ENCODE measurements at places on chromosomes 11 and 22. TPM values are rescaled to one million over a fixed set of nuclear protein-coding genes. Genes with fewer than 3 reads are reported as not detected.
A peak's percentile ranks its signal among the peaks of the same experiment; 100 is the strongest.

DNA sequence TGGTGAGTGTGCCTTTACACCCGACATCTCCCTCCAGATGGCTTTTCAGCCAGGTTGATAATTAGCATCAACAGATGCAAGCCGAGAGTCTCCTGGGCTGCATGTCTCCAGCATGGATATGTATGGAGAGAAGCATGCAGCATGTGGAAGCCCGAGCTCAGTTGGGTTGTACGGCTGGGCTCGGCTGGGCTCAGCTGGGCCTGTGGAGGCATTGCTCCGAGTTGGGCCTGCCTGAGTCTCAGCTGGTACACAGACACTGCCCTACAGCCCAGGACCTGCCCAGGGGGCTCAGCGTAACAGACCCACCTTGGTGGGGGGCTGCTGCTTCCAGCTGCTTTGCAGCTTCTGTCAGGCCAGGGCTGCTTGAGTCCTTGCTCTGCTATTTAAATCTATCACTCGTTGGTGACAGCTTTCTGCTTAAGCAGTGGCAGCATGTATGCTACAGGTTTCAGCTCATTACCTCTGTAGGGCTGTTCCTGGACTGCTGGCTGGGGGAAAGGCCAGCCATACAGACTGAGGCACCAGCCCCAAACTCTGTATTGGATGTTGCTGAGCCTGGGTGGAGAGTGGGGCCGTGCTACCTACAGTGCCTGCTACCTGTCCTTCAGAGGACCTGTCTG lies 115.5 kb downstream of the TEAD1 start:
- H3K36me3 ChIP-seq, result no peaks in the 10 kb centered on the region
- H3K4me3 ChIP-seq, result no peak overlapping the region
- no peak for DNase-seq
- peaks cover 52% of the 10 kb centered on the region for H3K4me1 ChIP-seq
- H3K27me3 ChIP-seq, result no peaks in the 10 kb centered on the region
- H3K27ac ChIP-seq, result no peak overlapping the region

Gene GRIK4
- total RNA-seq, result not detected

Gene OR52J3
- not detected for total RNA-seq

GRCh38 chr11:128318856-128319474 lies 268.4 kb downstream of the ETS1 start:
- H3K27ac ChIP-seq, result no peak overlapping the region
- H3K27me3 ChIP-seq, result no peaks in the 10 kb centered on the region
- no peak overlapping the region for H3K4me3 ChIP-seq
- no peaks in the 10 kb centered on the region for H3K36me3 ChIP-seq
- no peak for DNase-seq

Gene TRIM49
- not detected for total RNA-seq

GRCh38 chr11:112810951-112811350 lies 150.3 kb upstream of the NCAM1 start:
- no peak overlapping the region for H3K27ac ChIP-seq
- H3K27me3 ChIP-seq, result no peaks in the 10 kb centered on the region
- H3K4me3 ChIP-seq, result no peak overlapping the region
- no peaks in the 10 kb centered on the region for H3K4me1 ChIP-seq
- no peaks in the 10 kb centered on the region for H3K36me3 ChIP-seq

DNA sequence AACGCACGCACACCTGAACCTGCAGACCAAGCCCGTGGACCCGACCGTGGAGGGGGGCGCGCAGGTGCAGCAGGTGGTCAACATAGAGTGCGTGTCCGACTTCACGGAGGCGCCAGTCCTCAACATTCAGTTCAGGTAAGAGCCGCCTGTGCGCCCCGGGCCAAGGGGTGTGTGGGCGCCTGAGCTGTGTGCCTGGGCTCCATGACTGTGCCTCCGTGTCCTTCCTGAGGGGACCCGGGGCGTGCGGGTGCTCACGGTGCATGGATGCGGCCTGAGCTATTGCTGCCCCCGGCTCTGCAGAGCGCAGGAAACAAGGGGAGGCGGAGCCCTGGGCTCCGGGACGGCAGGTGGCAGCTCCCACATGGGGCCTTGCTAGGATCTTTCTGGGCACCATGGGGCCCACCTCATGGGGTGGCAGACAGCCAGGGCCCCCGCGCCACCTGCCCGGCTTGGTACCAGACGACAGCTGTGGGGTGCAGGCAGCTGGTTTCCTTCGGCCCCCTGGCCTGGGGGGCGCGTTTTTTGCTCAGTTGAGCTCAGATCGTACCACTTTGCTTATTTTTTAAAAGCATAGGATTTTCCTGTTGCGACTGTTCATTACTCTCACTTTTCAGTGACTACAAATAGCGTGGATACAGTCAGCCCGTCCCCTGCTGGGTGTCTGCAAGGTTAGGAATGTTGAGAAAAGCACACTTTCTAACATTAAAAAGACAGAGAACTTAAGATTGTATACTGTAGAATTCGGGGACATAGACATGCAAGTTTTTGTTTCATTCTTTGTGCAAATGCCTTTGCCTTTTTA lies 28.3 kb downstream of the MUC6 start:
- no peaks in the 10 kb centered on the region for H3K27me3 ChIP-seq
- H3K4me3 ChIP-seq, result no peak overlapping the region
- no peak overlapping the region for H3K27ac ChIP-seq
- no peaks in the 10 kb centered on the region for H3K36me3 ChIP-seq
- H3K4me1 ChIP-seq, result no peaks in the 10 kb centered on the region

Gene FAM111B
- 4.5 TPM for total RNA-seq

DNA sequence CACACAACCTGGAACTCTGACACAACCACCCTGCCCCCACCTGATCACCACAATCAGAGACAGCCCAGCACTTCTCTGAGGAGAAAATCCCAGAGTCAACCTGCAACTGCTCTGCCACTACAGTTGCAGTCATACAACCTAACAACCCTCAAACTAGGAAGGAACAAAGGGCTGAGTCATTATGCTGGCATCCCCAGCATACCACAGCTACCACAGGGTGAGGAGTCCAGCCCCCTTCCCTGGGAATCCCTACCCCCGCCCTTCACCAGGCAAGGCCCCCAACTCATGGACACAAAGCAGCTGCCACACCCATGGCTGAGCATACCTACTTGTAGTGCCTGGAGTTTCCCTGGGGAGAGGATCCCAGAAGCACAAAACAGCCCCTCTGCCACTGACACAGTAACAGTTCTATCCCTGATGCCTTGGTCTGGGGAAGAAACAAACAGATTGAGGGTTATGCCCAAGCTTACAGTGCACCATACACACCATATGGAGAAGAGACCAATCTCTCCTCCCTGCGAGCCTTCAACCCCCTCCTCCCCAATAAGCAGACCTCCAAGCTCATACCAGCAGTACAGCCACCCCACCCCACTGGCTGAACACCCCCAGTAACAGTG lies 68.5 kb upstream of the C11orf58 start:
- H3K27ac ChIP-seq, result no peak overlapping the region
- no peak overlapping the region for H3K4me3 ChIP-seq
- no peaks in the 10 kb centered on the region for H3K4me1 ChIP-seq
- no peaks in the 10 kb centered on the region for H3K36me3 ChIP-seq
- H3K27me3 ChIP-seq, result no peaks in the 10 kb centered on the region

DNA sequence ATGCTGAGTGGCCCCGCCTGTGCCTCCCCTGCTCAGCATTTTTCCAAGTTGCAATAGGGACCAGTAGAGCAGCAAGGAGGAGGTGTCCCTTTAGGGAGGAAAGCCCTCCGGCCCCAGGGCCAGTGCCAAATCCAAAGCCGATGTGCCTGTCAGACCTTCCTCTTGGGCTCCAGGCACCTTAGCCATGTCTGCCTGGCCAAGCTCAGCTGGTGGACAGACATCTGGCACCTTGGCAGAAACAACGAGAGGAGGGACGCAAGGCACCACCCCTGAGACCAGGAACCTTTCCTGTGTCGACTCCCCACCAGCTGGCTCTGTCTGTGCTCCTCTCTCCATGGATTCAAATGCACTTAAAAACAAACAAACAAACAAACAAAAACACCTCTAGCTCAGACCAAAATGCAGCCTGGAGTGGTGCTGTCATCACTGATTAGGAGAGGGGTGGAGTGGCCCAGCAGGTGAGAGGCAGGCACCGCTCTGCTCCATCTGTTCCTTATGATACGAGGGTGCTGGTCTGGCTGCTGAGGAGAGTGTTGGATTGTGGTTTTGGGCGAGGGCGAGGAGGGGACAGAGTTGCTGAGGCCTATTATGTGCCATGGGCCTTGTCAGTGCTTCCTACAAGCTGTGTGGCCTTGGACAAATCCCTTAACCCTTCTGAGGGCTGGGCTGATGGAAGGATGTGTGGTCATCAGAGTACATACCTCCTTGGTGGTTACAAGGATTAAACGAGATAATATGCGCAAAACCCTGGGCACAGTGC lies 46.2 kb downstream of the TP53I11 start:
- DNase-seq, result no peak
- H3K27ac ChIP-seq, result no peak overlapping the region
- peaks cover 15% of the 10 kb centered on the region for H3K27me3 ChIP-seq
- H3K36me3 ChIP-seq, result no peaks in the 10 kb centered on the region

DNA sequence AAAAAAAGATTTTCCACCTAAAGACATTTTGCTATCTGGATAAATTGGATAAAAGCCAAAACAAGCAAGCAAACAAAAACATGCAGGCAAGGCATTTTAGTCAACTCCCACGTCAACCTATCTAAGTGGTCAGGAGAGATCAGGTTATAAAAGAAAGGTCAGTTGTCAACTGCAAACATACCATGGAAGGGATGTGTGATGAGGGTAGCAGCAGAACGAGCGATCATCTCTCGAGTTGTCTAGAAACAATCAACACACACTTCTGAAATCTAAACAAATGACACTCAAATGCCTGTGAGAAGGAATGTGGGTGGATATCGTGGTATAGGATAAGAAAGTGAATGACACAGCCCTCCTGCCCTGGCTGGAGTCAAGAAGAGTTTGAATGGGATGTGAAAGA lies 10.9 kb downstream of the MTCH2 start:
- no peak for DNase-seq
- no peaks in the 10 kb centered on the region for H3K4me1 ChIP-seq
- H3K4me3 ChIP-seq, result no peak overlapping the region
- no peak overlapping the region for H3K27ac ChIP-seq
- H3K27me3 ChIP-seq, result no peaks in the 10 kb centered on the region
- H3K36me3 ChIP-seq, result peaks cover 58% of the 10 kb centered on the region

DNA sequence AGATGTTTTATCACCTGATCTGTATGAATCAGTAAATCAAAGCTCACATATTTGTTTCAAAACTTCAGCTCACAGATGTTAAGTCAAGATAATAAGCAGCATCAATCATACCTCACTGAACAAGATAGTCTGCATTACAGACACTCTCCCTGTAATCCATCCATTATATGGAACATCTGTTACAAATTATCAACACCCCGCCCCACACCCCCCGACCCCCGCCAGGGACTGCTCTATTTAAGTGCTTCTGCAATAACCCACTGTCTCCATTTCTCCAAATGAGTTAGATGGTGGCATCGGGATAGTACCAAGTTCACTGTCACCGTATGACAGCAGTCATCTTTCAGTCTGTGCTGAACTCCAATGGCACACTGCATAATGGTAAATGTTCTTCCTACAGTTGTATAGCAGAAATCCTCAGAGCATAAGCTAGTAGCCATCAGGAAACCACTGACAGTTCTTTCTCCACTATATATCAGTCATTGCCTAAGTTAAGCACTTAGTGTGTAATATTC lies 447.0 kb upstream of the ARHGAP42 start:
- DNase-seq, result no peak
- no peak overlapping the region for H3K27ac ChIP-seq
- no peaks in the 10 kb centered on the region for H3K36me3 ChIP-seq
- H3K4me3 ChIP-seq, result no peak overlapping the region
- H3K27me3 ChIP-seq, result no peaks in the 10 kb centered on the region
- no peaks in the 10 kb centered on the region for H3K4me1 ChIP-seq

DNA sequence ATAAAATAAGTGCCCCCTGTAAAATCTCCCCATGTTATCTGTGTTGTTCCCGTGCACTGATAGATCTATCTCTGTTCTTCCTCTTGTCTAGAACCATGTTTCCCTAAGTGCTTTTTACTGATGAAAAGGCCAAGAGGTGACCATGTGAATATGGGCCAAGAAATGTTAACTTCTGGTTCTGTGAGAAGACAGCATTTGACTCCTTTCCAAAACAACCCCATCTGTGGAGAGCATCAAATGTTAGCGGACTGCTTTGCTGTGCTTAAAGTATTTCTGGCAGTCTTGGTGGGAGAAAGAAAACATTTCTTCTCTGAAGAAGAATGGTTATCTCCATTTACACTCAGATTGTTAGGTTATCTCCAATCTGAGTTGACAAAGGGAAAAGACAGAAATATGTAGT lies 58.6 kb upstream of the GUCY1A2 start:
- DNase-seq, result no peak
- no peaks in the 10 kb centered on the region for H3K36me3 ChIP-seq
- 0 out of 2 replicates have a peak, but pooled peaks cover 5% of the 10 kb centered on the region for H3K27me3 ChIP-seq
- no peak overlapping the region for H3K4me3 ChIP-seq
- no peaks in the 10 kb centered on the region for H3K4me1 ChIP-seq

DNA sequence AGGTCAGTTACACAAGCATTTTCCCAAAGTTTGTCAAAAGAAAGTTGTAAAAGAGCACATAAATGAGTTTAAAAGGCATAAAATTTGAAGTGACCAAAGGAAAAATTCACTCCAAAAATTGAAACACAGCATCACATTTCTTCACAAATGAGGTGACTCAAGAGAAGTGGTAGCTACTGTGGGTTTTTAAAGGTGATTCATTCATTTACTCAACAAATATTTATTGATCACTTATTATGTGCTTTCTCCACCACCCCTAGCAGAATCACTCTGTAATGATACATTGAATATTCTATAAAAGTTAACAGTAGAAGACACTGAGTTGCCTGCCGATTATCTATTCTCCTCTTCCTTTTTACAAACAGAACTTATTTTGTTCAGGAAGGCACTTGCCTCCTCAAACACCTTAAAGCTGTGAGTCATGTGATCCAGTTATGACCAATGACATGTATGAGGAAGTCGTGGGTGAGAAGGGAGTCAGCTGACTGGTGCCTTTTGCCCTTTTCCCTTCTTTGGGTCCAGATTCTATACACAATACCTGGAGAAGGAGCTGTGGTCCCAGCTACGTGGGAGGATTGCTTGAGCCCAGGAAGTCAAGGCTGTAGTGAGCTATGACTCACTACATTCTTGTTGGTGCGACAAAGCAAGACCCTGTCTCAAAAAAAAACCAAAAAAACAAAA lies 67.7 kb upstream of the CLNS1A start:
- H3K4me3 ChIP-seq, result no peak overlapping the region
- peak; percentile 40 for DNase-seq
- H3K36me3 ChIP-seq, result 0 out of 2 replicates have a peak, but pooled peaks cover 9% of the 10 kb centered on the region
- H3K27ac ChIP-seq, result no peak overlapping the region

DNA sequence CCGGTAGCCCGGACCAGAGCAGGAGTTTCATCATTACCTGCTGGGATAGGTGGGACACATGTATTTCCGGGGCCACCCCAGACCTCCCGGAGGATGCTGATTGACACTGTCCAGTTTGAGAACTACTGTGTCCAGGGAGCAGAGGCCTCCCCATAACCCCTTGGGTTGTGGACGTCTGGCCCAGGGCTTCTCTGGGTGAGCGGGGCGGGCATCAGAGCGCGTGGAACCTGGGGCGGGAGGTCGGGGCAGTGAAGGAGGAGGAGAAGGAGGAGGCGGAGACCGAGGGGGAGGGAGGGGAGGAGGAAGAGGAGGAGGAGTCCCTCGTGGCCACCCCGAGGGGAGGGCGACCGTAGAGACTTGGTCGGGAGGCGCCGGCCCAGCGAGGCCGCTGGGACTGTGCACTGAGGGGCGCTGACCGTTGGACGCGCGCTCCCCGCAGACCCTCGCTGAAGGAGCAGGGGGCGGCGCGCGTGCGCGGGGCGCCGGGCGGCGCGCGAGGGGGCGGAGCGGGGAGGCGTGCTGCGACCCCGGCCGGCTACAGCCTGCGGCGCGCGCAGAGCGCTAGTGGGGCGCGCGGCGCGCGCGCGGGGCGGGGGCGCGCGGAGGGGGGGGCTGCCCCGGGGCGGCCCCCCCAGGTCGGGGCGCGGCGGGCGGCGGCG lies at the start of gene GRK3:
TSS of gene GRK3 (plus strand) at position 356 of the 659 bp plus-strand sequence. CDS start 366 bp downstream, outside the sequence.
- H3K27me3 ChIP-seq, result peaks cover 58% of the 10 kb centered on the region
- H3K4me1 ChIP-seq, result no peaks in the 10 kb centered on the region
- peak within 1 kb of the TSS; percentile 70 for H3K4me3 ChIP-seq
- H3K36me3 ChIP-seq, result no peaks in the 10 kb centered on the region
- DNase-seq, result peak; percentile 36

All from GM23248 (cell line).